ENCODE measurements at places on chromosomes 3 and 15.

DNA sequence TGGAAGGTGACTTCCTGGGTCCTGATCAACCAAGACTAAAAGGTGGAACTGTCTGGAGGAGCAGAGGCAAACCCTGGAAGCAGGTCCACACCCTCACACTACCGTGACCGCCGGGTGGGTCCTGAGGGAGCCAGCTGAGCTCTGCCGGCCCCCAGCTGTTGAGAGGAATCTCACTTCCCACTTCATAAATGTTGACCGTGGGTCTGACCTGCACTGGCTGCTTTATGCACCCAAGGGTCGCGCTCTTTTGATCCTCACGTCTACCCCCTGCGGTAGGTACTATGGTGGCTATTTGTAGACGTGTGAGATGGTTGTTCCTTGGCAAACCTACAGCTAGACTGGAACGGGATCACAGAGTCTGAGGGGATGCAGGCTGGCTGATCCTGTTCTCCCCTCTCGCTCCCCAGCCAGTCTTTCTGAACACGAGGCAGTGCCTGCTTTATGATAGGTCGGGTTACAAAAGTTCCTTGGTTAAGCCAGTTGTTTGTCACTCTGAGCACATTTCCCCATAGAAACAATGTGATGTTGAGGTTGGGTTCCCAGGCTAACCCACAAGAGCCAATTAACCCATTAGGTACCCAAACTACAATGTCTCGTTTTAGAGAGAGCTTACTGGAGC lies 113.0 kb upstream of the ETV5 start:
- no peak for DNase-seq

GRCh38 chr15:52306270-52306669 lies 10.7 kb upstream of the MYO5C start:
- DNase-seq, result no peak

- peak; percentile 30 for DNase-seq
These were observed 64.7 kb downstream of the SLC30A4 start for GRCh38 chr15:45457641-45458539.

DNA sequence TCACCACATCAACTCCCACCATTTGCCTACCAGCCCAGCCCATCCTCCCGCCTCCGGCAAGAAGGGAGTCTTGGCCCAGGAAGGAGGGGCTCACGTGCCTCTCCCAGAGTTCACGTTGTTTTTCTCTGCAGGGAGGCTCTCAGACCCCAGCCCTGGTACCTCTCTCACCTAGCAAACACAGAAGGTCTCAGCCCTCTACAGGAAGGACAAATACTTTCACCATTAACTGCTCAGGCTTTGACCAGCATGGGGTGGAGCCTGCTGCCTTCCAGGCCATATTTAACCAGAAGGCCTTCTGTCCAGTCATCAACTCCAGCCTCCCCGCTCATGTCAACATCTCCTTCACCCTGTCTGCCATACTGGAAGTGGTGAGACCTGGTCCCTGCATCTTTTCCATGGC lies 19.0 kb upstream of the HTR3E start:
- DNase-seq, result no peak

DNA sequence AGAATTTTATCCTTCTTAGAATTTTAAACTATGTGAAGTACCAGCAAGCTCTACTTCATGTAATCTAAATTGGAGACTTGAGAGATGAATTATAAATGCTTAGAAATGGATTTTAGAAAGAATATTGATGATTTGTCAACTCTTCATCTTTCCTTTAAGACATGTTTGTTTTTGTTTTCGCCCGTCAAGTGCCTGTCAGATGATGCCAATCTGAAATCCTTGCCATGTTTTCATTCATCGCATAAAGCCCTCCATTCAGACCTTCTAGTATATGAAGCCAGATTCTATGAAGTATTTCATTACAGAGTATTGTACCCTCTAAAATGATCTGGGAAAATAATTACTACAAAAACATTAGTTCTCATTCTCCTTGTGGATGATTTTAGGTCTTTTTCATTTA lies 223.2 kb upstream of the SOX2 start:
- DNase-seq, result no peak

DNA sequence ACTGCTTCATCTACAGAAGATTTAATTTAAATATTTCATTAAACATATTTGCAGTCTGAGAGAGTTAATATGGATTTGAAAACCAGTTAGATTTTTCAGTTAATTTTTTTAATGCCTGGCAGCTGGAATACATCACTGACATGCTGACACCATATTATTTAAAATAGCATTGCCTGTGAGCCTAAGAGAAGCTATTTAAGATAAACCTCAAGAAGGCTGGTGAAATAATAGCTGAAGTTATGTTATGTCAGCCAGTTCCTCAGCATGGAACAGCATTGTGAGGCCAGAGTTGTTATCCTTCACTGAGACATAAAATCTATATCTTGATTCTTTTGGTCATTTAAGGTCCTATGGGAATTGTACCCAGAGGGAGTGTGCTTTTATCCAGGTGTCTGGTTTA lies 705.2 kb downstream of the NAALADL2 start:
- no peak for DNase-seq

DNA sequence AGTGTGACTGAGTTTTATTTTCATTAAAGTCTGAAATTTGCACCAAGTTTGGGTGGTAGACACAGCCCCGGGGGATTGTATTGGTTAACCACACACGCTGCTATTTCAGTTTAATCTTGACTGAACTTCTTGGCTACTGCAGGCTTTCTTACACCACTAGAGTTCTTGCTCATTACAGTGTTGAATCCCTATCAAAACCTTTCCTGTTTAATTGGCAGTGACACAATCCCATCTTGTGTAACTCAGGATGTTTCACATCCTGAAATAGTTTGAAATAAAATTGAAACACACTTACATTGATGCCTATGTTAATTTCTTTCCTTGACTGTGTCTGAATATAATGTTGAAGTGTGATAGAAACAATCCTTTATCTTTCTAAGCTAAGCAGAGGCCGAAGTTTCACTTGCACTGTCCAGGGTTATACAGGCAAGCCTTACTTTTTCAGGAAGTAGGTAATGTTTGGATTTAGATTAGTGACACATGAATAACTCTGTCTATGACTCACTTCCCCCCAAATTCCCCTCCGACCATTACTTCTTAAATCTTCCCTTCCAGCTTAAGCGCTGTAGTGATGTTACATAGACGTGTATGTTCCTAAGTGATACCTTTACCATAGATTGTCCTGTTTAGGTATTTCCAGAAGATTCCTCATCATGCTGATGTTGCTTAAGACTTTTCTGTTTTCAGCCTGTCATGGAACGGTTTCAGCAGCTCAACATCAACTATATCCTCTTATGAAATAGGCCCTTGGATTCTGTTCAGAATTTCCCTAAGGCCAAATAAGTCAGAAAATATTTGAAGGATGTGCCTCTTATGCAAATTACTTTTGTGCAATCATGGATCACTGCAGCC lies 16.8 kb downstream of the ATG7 start:
- no peak for DNase-seq

DNA sequence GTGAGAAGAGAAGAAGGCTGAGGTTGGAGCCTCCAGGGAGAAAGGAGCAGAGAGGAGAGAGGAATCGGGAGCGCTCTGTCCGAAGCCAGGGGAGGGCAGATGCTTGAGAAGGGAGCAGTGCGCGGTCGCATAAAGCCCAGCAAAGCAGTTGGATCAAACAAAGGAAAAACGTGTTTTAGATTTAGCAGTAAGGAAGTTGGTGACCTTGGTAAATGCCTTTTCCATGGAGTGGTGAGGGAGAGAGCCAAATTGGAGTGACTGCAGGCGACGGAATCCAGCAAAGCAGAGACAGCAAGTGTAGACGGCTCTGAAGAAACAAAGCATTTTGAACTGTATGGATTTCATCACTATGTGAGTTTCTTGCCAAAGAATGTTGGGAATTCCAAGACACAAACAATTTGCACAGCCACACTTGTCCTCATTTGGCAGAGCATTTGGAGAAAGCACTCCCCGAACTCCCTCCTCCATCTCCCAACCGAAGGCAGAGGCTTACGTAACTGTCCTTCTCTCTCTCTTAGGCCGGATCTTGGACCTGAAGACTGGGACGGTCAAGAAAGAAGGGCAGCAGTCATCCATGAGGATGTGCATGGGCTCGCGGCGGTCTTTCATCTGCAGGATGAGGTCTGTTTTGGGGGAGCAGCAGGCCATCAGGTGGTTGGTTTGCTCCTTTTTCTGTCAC lies 103.6 kb downstream of the ARNT2 start:
- DNase-seq, result no peak

DNA sequence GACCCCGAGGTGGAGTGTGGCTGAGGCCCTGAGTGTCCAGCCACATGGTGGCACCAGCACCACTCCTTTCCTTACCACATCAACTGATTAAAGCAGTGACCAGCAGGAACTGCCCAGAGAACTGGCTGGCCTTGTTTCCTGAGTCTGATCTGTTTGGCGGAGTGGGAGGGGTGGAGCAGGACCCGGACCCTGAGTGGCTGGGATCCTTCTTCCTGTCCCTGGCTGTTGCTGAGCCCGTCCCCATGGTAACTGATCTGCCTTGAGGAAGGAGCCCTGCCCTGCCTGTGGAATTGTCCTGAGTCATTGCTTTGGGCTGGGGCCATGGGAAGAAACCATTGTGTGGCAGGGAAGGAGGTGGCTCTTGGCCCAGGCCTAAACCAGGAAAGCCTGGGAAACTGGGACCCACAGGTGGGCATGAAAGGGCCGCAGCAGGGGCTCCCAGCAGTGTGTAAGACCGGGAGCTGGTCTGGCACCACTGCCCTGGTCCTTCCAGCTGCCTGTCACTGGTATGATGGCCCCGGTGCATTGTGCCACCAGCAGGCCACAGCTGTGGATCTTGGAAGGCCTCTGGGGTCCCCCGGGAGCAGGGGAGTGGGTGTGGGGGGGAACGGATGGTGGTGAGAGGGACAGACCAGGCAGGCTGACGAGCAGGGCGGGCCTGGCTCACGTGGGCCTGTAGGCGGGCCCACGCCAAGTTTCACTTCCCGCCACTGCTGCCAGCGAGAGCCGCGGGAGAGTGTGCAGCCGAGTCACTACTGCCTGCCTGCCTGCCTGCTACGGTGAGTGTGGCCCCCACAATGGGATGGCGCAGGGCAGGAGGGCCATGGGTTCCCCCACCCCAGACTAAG lies 19.2 kb downstream of the ATRIP start:
- peak; percentile 99 for DNase-seq

DNA sequence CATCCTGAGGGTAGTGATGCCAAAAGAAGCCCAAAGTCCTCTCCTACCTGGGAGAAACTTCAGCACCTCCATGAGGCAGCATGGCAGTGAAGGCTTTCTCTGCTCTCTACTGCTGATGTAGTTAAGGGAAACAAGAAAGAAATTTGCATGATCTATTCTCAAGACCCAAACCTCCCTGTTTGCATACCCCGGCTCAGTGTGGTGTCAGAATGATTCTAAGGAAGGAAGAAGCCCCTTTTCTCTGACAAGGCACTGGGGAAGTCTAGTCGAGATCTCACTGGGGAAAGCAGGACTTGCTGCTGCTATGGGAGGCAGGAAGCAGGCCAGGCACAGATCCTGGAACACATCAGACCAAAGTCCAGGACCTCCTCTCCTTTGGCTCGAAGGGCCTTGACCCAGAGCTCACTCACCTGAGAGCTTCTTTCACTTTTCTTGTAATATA lies 89.4 kb upstream of the ICE2 start:
- DNase-seq, result no peak

DNA sequence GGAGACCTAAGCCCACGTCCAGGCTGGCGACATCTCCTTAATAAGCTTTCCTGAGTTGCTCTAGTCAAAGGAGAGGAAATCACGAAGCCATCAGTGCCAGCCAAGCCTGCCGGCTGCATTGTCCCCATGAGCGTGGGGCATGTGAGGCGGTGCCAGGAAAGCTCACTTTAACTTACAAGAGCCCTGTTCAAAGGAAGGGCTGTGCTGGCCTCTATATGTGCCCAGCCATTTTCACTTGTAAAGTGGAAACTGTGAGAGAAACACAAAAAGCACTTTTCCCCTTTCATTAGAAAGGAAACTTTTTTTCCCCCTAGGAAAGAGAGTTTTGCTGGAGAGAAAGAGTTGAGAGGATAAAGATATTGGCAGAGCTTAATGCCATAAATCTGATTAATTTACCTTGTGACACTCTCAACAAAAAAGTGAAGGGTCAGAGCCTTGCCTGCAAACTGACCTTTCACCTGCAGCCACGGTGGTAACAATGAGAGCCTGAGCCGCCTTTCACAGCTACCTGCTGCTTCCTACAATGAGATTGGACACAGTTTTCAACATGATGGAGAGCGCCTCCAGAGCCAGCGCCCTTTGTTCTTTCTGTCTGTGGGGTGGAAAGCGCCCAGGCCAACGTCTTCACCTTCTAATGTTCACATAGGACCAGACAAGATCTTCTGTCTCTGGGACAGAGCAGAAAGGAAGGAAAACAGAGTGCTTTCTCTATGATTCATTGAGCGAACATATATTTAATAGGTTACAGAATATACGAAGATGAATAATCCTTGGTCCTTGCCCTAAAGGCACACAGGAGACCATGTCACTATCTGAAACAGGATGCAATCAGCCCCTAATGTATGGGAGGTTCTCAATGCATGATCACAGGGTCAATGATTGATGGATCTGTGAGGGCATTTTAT lies 233.1 kb upstream of the HES1 start:
- DNase-seq, result no peak

GRCh38 chr3:48400824-48401433 lies 28.9 kb downstream of the FBXW12 start:
- peak; percentile 59 for DNase-seq

DNA sequence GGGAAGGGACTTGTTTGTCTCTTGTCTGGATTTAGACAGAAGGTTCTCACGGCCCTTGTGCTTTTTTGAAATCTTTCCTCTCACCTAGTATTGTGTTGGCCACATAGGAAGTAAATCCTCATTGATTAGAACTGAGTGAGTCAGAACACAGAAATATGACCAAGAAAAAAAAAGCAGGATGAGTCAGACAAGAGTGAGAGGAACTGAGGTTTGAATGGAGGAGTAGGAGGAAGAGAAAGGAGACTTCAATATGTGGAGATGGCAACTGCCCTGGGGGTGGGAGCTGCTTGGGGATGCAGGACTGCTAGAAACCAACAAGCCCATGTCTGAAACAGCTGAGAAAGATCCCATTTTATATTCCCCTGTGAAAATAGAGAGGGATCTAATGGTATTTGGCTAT lies 194.1 kb upstream of the ZBTB20 start:
- no peak for DNase-seq

GRCh38 chr3:155664925-155665695 lies 79.8 kb downstream of the PLCH1 start:
- DNase-seq, result peak; percentile 23

DNA sequence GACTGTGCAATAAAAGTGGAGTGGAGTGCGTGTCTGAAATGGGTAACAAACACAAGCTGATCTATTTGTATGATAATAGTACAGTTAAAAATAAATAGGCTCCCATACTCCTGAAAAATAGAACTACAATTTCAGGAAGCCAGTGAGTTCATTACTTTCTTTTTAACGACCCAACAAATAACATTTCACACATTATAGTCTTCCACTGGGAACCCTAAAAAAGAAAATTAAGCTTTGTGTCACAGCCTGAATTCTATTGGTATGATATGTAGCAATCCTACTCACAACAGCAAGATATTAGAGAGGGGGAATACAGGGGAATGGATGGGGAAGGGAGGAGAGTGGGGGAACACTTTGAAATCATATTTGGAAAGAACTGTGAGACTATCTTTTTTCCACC lies 156.9 kb upstream of the CNTN3 start:
- DNase-seq, result no peak

- no peak for DNase-seq
These were observed 31.2 kb downstream of the RAB11A start for GRCh38 chr15:65900488-65900887.

GRCh38 chr3:54481606-54482365 lies 359.4 kb downstream of the CACNA2D3 start:
- no peak for DNase-seq
